Inflammatory macrophage (primary cell): ENCODE measurements at places on chromosomes 12 and 14.

- no peak for DNase-seq
These were observed 13.1 kb downstream of the DYNC1H1 start for GRCh38 chr14:101977311-101978071.

DNA sequence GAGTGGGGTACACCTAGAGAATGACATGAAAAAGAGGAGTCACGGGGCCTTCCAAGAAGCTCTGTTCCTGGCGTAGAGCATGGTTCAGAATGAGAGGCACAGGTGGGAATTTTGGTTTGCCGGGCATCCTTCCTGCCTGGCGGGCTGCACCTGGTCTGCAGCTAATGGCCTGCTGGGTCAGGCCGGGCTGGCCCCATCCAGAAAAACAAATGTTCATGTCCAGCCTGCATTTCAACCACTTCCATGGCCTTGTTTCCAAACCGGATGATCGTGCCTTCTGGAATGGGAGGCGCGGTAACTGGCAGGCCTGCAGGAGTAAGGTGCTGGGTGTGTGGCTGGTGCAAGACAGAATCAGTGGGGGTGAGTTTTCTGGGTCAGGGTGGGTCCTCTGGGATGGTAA lies 14.4 kb downstream of the TEAD4 start:
- no peak for DNase-seq

DNA sequence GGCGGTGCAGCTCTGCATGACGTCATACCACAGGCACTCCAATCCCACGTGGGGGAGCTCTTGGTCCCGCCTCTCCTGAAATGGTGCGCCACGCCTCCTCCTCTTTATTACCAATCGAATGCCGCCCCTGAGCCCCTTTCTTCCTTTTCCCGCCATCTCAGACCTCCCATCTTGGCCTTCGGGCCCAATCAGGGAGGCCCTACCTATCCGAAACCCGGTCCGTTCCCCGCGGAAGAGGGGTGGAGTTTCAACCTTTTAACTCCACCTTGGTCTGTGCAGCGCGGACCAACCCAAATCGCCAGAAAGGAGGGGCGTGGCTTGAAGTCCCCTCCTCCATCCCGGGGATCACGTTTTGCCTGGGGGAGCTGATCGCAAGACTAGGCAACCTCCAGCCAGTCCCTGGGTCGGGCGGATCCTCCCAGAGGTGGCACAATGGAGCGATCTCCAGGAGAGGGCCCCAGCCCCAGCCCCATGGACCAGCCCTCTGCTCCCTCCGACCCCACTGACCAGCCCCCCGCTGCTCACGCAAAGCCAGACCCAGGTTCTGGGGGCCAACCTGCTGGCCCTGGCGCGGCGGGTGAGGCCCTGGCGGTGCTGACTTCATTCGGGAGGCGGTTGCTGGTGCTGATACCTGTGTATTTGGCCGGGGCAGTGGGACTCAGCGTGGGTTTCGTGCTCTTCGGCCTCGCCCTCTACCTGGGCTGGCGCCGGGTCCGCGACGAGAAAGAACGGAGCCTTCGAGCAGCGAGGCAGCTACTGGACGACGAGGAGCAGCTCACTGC lies at the start of gene ESYT1:
Gene ESYT1 (plus strand): TSS at position 380 of the 782 bp plus-strand sequence. CDS start 53 bp downstream, at position 433.
- peak; percentile 99 for DNase-seq

GRCh38 chr12:87943023-87943422 lies 86.2 kb downstream of the C12orf50 start:
- DNase-seq: no peak

GRCh38 chr14:99671235-99672224 lies 12.6 kb upstream of the CYP46A1 start:
- no peak for DNase-seq

DNA sequence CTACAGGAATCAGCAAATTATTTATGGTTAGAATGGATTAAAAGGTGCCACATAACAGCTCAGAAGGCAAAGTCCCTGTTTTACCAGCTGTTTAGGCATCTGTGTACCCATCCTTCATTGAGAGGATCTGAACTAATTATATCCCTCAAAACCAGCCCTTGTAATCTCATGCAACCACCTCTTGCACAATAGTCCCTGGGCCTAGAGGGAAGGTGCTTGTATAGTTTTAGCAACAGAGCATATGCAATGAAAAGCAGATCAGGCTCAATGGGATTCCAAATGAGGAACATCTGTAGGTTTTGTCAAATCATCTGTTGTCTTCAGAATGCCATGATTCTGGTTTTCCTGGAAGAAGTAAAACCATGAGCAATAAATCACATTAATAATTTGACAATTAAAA lies 26.0 kb upstream of the GLIPR1L2 start:
- peak; percentile 72 for DNase-seq

GRCh38 chr12:49868449-49868848 lies 25.5 kb upstream of the BCDIN3D start:
- no peak for DNase-seq

DNA sequence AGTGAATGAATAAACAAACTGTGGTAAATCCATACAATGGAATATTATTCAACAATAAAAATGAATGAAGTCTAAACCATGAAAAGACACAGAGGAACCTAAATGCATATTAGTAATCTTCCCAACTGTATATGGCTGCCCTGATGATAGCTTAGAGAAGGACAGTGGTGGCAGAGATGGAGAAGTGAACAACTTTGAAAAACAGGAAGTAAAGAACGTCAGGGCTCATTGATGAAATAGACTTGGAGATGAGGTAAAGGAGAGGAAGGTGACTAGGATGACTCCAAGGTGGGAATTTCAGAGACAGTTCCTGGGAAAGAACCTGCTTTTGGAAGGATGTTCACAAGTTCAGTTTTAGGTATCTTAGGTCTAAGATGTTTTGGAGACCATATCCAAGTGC lies 36.3 kb upstream of the NT5DC3 start:
- peak; percentile 14 for DNase-seq

DNA sequence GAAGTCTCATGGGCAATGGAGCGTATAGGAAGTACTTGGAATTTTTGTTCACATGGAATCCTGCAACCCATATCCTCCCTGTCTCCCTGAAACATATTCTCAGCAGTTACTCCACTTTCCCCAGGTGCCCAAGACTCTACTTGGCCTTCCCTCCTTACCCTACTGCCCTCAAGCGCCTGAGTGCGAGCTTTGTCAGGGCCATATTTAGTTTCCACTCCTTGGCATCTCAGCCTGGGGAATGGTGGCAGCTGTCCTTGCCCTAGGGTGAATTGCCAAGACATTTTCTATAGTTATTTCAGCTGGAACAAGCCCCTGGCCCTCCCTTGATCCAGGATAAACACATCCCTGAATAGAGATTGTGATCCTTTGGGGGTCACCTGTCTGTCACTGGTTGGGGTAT lies 569.3 kb upstream of the LRFN5 start:
- no peak for DNase-seq

DNA sequence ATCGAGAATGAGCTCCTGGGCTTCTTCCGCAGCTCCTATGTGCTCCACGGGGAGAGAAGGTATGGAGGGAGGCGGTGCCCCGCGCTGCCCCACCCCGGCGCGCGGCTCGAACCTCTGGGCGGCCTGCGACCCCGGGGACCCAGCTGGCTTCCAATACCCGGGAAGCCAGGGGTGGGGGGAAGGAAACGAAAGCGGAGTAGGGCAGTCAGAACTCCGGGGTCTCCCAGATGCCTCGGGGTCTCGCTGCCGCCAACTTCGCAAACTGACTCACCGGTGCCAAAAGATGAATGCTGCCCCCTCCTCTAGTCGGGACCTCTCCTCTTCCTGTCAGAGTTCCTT lies 1.3 kb downstream of the TRHDE start:
- no peak for DNase-seq

GRCh38 chr12:39044754-39045153 lies 139.4 kb upstream of the CPNE8 start:
- DNase-seq: no peak

- peak; percentile 42 for DNase-seq
These were observed 17.8 kb downstream of the POMT2 start for GRCh38 chr14:77302926-77303325.

DNA sequence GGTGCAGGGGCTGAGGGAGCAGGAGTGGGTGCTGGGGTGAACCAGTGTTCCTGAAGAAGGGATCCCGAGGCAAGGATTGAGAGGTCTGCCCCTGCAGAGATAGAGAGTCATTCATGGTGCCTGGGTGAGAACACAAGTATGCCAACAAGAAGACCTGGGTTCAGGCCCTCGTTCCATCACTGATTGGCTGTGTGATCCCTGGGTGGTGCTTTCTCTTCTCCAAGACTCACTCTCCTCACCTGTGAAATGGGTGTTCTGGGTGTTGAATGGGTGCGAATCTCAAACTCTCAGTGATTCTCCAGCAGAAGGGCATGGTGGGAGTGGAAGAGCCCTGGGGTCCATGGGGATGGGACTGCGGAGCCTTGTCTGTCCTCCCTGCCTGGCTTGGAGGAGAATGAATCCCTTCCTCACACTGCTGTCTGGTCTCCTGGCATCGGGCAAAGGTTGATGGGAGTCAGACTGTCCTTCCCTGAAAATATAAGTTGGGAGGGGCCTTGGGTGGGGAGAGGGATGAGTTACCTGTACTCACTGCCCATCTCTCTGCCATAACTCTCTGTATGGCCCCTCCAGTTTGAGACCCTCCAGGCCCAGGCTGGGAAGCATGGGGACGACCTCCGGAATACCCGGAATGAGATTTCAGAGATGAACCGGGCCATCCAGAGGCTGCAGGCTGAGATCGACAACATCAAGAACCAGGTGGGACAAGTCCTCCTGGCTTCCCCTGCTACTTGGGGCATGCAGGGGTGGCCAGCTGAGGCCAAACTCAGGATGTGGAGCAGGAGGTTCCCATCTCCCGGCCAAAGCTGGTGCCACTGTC lies 9.6 kb downstream of the KRT7 start:
- no peak for DNase-seq

DNA sequence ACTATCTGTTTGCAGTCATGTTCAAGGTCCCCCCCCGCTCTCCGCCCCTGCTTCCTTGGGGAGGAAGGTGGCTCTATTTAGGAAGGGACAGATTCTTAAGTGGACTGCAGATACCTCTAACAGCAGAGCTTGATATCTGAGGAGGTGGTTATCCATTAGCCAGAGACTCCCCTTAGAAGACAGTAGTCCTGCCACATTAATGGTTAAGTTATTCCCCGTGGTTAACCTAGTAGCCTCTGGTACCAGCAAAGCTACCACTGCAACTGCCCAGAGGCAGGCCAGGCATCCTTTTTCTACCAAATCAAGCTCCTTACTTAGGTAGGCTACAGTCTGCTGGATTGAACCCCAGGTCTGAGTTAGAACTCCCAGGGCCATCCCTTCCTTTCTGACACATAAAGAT lies 162.1 kb upstream of the AVPR1A start:
- DNase-seq: no peak

DNA sequence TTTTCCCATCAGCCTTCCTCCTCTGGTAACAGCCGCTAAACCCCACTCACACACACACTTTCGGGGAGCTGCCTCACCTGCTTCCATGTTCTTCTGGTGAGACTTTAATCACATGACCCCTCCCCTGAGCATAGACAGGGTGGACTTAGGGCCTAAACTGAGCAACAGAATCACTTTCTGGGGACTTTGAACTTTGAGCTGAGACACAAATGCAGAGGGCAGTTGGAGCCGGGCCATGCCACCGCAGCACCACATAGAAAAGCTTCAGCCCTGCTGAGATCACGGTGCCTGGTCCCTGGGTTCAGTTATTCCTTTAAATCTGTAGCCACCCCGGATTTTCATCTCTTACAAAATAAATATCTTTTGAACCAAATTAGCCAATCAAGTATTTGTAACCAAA lies 18.4 kb upstream of the MAP3K9 start:
- no peak for DNase-seq

DNA sequence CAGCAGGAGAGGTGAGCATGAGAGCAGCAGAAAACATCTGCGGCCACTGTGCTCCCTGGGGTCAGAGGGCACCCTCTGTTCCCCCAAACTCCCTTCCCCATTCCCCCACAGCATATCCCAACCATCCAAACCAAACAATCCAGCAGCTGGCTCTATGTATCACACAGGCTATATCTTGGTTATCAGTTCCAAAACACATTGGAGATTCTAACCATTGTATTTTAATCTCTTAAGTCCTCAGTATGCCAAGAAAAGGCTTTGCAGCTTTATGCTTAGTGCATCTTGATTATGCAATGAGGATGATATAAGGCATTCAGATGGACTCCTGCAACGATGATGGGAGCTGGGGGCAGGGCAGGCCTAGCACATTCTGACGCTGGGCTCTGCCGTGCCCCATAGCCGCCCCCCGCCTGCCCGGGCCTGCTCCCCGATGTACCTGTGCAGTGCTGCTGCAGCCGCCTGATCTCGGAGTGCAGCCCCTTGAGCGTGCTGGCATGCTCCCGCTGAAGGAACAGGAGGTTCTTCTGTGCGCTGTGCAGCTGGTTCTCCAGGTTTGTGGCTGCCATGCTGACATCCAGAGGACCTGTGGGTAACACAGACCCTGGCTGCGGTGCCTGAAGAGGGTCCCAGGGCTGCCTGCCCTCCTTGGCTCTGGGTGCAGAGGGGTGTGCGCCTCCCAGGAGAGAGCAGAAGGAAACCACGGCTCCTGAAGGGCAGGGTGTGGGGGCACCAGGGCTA lies 29.6 kb downstream of the CCDC92 start:
- no peak for DNase-seq

- no peak for DNase-seq
These were observed 425.4 kb downstream of the NOVA1 start for GRCh38 chr14:26172396-26172795.

DNA sequence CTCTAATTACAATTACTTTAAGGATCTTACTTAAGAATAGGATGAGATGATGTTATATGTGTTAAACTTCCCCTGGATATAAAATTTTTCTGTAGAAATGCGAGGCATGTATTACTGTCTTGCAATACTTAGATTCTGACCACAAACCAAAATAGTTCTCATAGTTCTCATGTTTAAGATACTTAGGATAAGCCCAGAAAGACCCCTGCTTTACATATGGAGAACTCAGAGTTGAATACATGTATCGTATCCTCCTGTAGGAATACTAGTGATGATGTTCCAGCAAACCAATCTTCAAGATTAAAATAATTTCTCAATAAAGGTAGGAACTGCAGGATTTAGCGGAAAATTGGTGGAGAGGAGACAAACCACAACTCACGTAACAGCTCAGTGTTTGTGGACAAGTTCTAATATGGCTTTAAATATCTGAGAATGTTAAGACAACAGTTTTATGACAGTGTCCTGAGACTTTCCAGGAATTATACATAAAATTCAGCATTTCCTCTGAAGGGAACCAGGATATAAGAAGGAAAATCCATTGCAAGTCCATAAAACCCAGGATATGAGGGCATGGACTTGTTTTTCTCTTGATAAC lies 114.7 kb upstream of the CRY1 start:
- DNase-seq: no peak

DNA sequence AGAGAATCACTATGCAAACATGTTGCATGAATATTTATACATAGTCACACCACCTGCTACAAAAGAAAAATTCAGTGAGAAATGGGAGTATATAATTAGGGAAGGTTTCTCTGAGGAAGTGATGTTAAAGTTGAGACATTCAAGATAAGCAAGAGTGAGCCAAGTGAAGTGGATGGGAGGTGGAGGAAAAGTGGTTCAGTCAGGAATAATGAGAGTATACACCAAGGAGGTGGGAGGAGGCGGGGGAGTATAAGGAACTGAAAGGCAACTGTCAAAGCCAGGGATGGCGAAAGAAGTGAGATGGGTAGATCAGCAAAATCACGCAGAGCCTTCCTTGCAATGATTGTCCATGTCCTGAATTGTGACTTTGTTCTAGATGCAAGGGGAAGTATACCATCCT lies 33.7 kb downstream of the PRKD1 start:
- DNase-seq: no peak

- DNase-seq: no peak
These were observed 260.1 kb downstream of the C12orf75 start for GRCh38 chr12:105590571-105590970.

- peak; percentile 26 for DNase-seq
These were observed 18.0 kb downstream of the CBX5 start for GRCh38 chr12:54261815-54262402.
